ENCODE measurements at places on chromosomes 3 and 15. TPM values are rescaled to one million over a fixed set of nuclear protein-coding genes. Genes with fewer than 3 reads are reported as not detected.

GRCh38 chr3:48244461-48244860, 3.6 kb downstream of the ZNF589 start:
- H3K27ac ChIP-seq, result no peak overlapping the region
- peak; percentile 14 for DNase-seq
- H3K4me3 ChIP-seq, result no peak overlapping the region
- H3K4me1 ChIP-seq, result no peaks in the 10 kb centered on the region
- no peaks in the 10 kb centered on the region for H3K27me3 ChIP-seq
- no peaks in the 10 kb centered on the region for H3K36me3 ChIP-seq

GRCh38 chr3:56121716-56122115, 346.6 kb downstream of the ERC2 start:
- H3K27ac ChIP-seq, result no peak overlapping the region
- DNase-seq, result no peak
- peaks cover 24% of the 10 kb centered on the region for H3K4me1 ChIP-seq
- H3K36me3 ChIP-seq, result no peaks in the 10 kb centered on the region

- no peaks in the 10 kb centered on the region for H3K36me3 ChIP-seq
- DNase-seq, result no peak
- H3K27me3 ChIP-seq, result no peaks in the 10 kb centered on the region
- peaks cover 12% of the 10 kb centered on the region for H3K4me1 ChIP-seq
- no peak overlapping the region for H3K4me3 ChIP-seq
Observed at GRCh38 chr3:126828306-126828705, 124.3 kb downstream of the CHCHD6 start.

DNA sequence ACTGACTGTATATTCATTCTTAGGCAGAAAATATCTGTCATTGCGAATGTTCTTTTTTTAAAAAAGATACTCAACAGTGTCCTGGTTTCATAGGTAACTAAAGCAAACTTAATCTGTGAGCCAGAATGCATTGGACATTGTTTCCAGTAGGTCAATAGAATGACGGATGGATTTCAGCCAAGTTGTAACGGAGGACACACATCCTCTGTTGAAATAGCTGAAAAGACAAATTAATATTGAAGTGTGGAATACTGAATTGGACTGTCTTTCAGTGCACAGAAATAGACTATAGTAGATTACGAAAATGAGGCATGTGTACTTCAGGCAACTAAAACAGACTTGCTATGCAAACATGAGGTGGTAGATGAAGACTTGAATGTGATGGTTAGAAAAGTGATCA, 461.6 kb downstream of the WDR72 start:
- H3K4me3 ChIP-seq, result no peak overlapping the region
- no peak for DNase-seq
- H3K4me1 ChIP-seq, result no peaks in the 10 kb centered on the region
- H3K36me3 ChIP-seq, result no peaks in the 10 kb centered on the region
- H3K27me3 ChIP-seq, result no peaks in the 10 kb centered on the region
- no peak overlapping the region for H3K27ac ChIP-seq

DNA sequence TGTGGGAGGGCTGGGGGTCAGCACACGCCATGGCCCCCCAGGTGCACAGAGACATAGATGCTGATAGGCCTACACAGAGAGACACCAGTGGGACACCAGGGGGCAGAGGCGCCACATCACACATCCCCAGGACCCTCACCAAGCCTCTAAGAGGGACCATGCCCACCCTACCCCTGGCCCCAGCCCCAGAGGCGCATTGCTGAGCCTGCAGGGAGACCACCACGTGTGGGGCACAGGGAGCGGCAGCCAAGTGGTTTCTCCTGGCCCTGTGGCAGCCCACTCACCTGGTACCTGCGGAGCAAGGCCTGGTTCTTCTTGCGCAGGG, 1.2 kb downstream of the CCDC9B start:
- peak; percentile 72 for DNase-seq
- peak overlapping the region; percentile 63 for H3K4me3 ChIP-seq
- H3K4me1 ChIP-seq, result peaks cover 77% of the 10 kb centered on the region
- peaks cover 14% of the 10 kb centered on the region for H3K36me3 ChIP-seq
- H3K27ac ChIP-seq, result peak overlapping the region; percentile 99
- no peaks in the 10 kb centered on the region for H3K27me3 ChIP-seq

DNA sequence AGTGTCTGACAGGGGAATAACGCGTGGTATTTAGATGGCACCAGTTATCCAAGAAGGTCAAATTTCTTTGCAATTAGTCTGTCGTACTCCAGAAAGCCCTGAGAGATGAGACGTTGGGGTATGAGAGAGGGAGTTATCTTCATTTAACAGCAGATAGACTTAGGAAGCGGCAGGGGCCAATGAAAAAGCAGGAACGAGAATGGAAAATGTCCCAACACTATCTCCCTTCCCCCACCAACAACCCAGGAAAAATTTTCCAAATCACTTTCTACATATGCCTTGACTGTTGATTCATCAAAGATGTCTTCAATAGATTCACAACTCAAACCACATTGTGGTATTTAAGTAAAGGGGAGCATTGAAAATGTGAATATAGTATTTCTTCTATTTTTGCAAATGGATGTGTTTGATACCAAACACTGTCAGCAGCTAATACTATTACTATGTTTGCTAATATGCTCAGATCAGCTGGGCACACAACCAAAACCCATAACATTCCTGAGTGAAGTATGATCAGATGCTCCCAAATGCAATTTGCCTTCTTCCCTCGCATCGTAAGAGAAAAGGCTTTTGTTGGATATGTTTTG, 13.3 kb upstream of the GREM1 start:
- no peak overlapping the region for H3K4me3 ChIP-seq
- peak overlapping the region; percentile 97 for H3K27ac ChIP-seq
- H3K36me3 ChIP-seq, result no peaks in the 10 kb centered on the region
- peak; percentile 38 for DNase-seq
- H3K4me1 ChIP-seq, result peaks cover 44% of the 10 kb centered on the region

The SEMA7A gene
- 30.4 TPM for total RNA-seq

GRCh38 chr3:180707896-180708295, 28.6 kb upstream of the CCDC39 start:
- DNase-seq, result no peak
- H3K4me3 ChIP-seq, result no peak overlapping the region
- no peaks in the 10 kb centered on the region for H3K36me3 ChIP-seq

- DNase-seq, result peak; percentile 67
- H3K36me3 ChIP-seq, result peaks cover 30% of the 10 kb centered on the region
- H3K27me3 ChIP-seq, result no peaks in the 10 kb centered on the region
- H3K4me3 ChIP-seq, result no peak overlapping the region
- peak overlapping the region; percentile 25 for H3K27ac ChIP-seq
Observed at GRCh38 chr15:84766461-84767035, 18.2 kb downstream of the ZNF592 start.

DNA sequence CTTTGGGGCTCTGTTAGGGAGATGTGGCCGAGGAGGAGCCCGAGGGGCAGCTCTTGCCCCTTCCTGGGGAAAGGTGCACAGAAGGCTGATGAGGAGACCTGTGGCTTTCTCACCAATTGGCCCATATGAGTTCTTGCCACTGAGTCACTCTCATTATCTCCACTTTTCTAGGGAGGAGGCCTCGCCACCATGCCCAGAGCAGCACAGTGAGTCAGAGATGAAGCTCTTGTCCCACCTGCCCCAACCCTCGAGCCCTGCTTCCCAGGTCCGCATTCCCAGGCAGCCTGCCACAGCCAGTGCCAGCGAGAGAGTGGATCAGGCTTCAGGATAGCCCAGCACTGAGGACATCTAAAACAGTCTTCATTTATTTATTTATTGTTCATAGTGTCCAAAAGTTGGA, 53.5 kb downstream of the AMOTL2 start:
- peaks cover 46% of the 10 kb centered on the region for H3K4me1 ChIP-seq
- H3K4me3 ChIP-seq, result no peak overlapping the region

- no peaks in the 10 kb centered on the region for H3K27me3 ChIP-seq
- no peak overlapping the region for H3K4me3 ChIP-seq
- peaks cover 27% of the 10 kb centered on the region for H3K4me1 ChIP-seq
- H3K36me3 ChIP-seq, result no peaks in the 10 kb centered on the region
Observed at GRCh38 chr3:131216801-131217200, 164.8 kb upstream of the NUDT16 start.

DNA sequence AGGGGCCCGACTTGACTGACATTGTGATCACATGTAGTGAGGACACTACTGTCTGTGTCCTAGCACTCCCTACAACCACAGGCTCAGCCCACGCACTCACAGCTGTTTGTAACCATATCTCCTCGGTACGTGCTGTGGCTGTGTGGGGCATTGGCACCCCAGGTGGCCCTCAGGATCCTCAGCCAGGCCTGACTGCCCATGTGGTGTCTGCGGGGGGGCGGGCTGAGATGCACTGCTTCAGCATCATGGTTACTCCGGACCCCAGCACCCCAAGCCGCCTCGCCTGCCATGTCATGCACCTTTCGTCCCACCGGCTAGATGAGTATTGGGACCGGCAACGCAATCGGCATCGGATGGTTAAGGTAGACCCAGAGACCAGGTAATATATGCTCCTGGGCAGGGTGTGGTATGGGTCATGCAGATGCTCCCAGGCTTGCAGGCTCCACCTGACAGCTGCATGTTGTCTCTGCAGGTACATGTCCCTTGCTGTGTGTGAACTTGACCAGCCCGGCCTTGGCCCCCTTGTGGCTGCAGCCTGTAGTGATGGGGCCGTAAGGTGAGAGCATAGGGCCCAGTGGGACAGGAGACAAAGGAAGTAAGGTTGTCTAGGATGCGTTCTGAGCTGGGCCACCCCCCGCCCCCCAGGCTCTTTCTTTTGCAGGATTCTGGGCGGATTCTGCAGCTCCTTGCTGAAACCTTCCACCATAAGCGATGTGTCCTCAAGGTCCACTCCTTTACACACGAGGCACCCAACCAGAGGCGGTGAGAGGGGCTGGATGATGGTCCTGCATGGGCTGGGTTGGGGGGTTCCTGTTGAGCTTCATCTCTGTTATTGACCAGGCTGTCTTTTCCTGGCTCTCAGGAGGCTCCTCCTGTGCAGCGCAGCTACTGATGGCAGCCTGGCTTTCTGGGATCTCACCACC, 4.4 kb downstream of the DALRD3 start:
- H3K4me1 ChIP-seq, result peaks cover 12% of the 10 kb centered on the region
- no peaks in the 10 kb centered on the region for H3K27me3 ChIP-seq

GRCh38 chr15:68592054-68592453, 13.3 kb downstream of the CORO2B start:
- H3K27ac ChIP-seq, result no peak overlapping the region
- no peaks in the 10 kb centered on the region for H3K36me3 ChIP-seq
- H3K27me3 ChIP-seq, result no peaks in the 10 kb centered on the region

GRCh38 chr3:108500728-108501127, 9.7 kb downstream of the MYH15 start:
- H3K27ac ChIP-seq, result no peak overlapping the region
- no peaks in the 10 kb centered on the region for H3K4me1 ChIP-seq
- H3K4me3 ChIP-seq, result no peak overlapping the region
- H3K36me3 ChIP-seq, result no peaks in the 10 kb centered on the region

DNA sequence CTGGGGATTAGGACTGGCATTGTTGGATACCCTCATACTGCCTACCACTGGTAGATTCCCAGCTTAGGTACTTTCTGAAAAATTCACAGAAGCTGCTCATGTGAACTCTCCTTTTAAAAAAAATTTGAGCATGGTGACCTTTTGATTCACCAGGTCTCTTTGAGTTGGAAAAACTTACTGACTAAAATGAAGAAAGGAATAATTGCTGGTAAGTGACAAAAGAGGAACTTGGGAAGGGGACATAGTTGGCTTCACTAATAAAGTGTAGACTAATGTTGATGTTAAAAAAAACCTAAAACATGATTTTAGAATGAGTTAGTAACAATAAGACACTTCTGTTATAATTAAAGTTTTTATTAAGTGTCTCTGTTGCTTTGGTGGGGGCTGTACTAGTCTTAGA, 8.6 kb downstream of the VPS8 start:
- no peaks in the 10 kb centered on the region for H3K27me3 ChIP-seq
- no peak for DNase-seq
- H3K36me3 ChIP-seq, result no peaks in the 10 kb centered on the region
- H3K4me1 ChIP-seq, result peaks cover 3% of the 10 kb centered on the region
- no peak overlapping the region for H3K4me3 ChIP-seq
- no peak overlapping the region for H3K27ac ChIP-seq

DNA sequence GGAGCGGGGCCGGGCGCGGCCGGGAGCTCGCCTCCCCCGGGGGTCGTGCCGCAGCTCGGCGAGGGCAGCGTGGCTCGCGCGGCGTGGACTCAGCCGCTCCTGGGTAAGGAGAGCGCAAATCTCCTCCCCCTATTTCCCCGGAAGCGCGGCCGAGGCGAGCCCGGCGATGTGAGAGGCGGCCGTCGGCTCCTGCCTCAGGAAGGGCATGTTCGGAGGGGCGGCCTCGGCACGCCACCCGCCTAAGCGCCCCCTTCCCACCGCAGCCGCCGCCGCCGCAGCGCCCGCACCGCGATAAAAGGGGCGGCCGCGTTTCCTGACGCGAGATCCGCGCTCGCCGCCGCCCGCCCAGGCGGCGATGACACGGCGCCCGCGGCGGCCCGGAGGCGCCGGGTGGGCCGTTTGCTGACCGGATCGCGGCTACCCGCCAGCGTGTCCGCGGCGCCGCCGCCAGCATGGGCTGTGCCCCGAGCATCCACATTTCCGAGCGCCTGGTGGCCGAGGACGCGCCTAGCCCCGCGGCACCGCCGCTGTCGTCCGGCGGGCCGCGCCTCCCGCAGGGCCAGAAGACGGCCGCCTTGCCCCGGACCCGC, at the start of gene PDE8A:
Gene PDE8A, plus strand, starts transcription at position 146 of the 590 bp plus-strand sequence. Its CDS starts 307 bp downstream, at position 453.
- no peaks in the 10 kb centered on the region for H3K36me3 ChIP-seq
- peak within 1 kb of the TSS; percentile 95 for H3K4me3 ChIP-seq
- peak; percentile 96 for DNase-seq
- H3K27me3 ChIP-seq, result no peaks in the 10 kb centered on the region
- peak within 1 kb of the TSS; percentile 87 for H3K27ac ChIP-seq

GRCh38 chr3:157142315-157142714, 17.6 kb downstream of the CCNL1 start:
- no peaks in the 10 kb centered on the region for H3K27me3 ChIP-seq
- H3K27ac ChIP-seq, result no peak overlapping the region
- no peak overlapping the region for H3K4me3 ChIP-seq
- peaks cover 37% of the 10 kb centered on the region for H3K36me3 ChIP-seq

DNA sequence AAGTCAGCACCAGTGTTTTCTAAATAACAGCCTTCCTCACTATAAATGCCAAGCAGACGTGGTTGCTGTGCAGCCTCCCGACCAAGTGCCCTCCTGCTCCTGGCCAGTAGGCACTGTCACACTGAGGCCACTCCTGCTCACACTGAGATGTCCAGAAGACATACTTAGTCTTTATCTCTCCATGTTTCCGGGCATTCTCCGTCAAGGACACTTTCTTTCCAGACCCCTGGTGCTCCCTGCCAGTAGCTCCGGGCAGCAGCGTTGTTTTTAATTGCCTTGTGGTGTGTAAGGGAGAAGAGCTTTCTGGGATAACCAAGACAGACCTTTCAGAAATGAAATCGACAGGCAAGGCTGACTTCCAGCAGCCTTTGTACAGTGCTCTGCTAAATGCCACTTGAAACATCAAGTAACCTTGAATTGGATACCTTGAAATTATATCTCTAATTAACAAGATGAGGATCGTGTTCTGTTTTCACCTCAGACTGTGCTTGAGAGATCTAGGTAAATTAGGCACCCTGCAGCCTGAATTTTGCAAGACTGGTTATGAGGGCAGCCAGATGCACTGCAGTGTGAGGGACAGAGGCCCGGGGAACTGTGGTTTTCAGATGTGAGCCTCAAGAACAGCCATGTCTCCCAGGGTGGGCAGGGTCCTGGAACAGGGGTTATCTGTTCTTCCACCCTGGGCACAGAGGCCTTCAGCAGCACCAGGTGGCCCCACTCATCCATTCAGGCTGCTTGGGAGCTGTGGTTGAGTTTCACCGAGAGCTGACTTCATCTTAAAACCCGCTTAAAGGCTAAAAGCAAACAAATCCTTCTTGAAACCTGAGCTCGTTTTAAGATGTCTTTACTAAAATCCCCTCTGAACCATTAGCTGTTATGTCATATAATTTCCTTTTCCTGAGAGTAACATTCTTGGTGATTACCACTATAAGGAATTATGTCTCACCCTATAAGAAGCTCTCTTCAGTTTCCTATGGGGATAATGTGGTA, 105.5 kb upstream of the IL12A start:
- DNase-seq, result peak; percentile 69
- H3K4me3 ChIP-seq, result peak overlapping the region; percentile 17
- H3K4me1 ChIP-seq, result peaks cover 37% of the 10 kb centered on the region
- peak overlapping the region; percentile 71 for H3K27ac ChIP-seq

The ZNF774 gene
- 1.8 TPM for total RNA-seq

The CLDN18 gene
- not detected for total RNA-seq

Data from osteoblast (primary cell).